H1 (cell line): ENCODE measurements at places on chromosomes 1 and 21. TPM values are rescaled to one million over a fixed set of nuclear protein-coding genes. Genes with fewer than 3 reads are reported as not detected.

The KPRP gene
- polyA plus RNA-seq, result not detected in 2 replicates

The PDC gene
- not detected in 2 replicates for polyA plus RNA-seq

The CFHR4 gene
- polyA plus RNA-seq, result not detected in 2 replicates

The NR1I3 gene
- polyA plus RNA-seq, result not detected in 2 replicates

The ADGRL2 gene
- polyA plus RNA-seq, result 109 and 113 TPM in 2 replicates

The SLC1A7 gene
- 0.03 TPM in 1 of 2 replicates, not detected in the other for polyA plus RNA-seq

The OR2T4 gene
- not detected in 2 replicates for polyA plus RNA-seq

The OR2L3 gene
- not detected in 2 replicates for polyA plus RNA-seq
